ENCODE measurements at places on chromosomes 16 and 17. TPM values are rescaled to one million over a fixed set of nuclear protein-coding genes. Genes with fewer than 3 reads are reported as not detected.

Gene CARD14
- total RNA-seq = 0.50 TPM

Gene TLCD3B
- total RNA-seq = 3.6 TPM

Gene MARVELD3
- not detected for total RNA-seq

Gene TXNL4B
- total RNA-seq = 21.7 TPM

Gene GPR179
- not detected for total RNA-seq

Gene SLFN12
- 6.3 TPM for total RNA-seq

Gene MARCHF10
- not detected for total RNA-seq

DNA sequence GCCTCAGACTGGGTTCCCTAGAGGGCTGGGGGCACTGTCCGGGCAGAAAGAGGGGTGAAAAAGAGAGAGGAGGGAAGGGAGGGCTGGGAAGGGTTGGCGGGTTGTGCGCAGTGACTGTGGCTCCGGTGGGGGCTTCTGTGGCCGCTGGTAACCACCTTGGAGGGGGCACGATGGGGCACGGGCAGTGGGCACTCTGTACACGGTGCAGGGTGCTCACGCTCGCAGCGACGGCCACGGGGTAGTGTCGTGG is 588 bp downstream of the PLLP start:
- H3K4me3 ChIP-seq = peak overlapping the region; percentile 63
- DNase-seq = no peak
- H3K36me3 ChIP-seq = no peaks in the 10 kb centered on the region
- H3K27ac ChIP-seq = no peak overlapping the region

GRCh38 chr16:27383556-27384243 is 18.3 kb upstream of the IL21R start:
- no peak for DNase-seq
- H3K27me3 ChIP-seq = no peaks in the 10 kb centered on the region
- H3K36me3 ChIP-seq = peaks cover 5% of the 10 kb centered on the region
- peaks cover 21% of the 10 kb centered on the region for H3K4me1 ChIP-seq

DNA sequence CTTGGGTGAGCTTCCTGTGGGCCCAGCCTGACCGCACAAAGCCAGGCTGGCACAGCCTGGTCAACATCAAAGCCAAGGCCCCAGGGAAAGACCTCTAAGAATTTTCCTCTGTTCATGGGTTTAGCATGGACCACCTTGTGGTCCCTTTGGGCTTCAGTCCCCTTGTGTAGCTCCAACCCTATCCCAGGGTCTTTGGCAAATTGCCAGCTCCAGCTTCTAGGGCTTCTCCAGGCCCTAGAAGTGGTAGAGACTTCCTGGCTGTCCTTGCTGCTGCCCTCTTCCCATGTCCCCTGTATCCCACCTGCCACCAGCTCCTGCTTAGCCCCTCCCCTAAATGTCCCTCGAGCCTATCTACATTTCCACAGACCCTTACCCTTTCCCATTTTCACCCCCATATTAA is 9.7 kb upstream of the ITGA3 start:
- H3K4me1 ChIP-seq = peaks cover 15% of the 10 kb centered on the region
- DNase-seq = no peak
- H3K27me3 ChIP-seq = peaks cover 4% of the 10 kb centered on the region
- H3K27ac ChIP-seq = no peak overlapping the region

- H3K36me3 ChIP-seq = no peaks in the 10 kb centered on the region
- H3K27me3 ChIP-seq = peaks cover 11% of the 10 kb centered on the region
- no peak for DNase-seq
These were observed 33.2 kb upstream of the CRHR1 start for GRCh38 chr17:45750779-45751440.

GRCh38 chr17:8954339-8954738 is 11.2 kb downstream of the PIK3R5 start:
- H3K27ac ChIP-seq = peak overlapping the region; percentile 87
- no peaks in the 10 kb centered on the region for H3K27me3 ChIP-seq
- peaks cover 74% of the 10 kb centered on the region for H3K36me3 ChIP-seq
- peaks cover 95% of the 10 kb centered on the region for H3K4me1 ChIP-seq
- peak; percentile 87 for DNase-seq

- peaks cover 11% of the 10 kb centered on the region for H3K36me3 ChIP-seq
- H3K4me3 ChIP-seq = no peak overlapping the region
- no peaks in the 10 kb centered on the region for H3K27me3 ChIP-seq
These were observed 24.8 kb downstream of the RAD51D start for GRCh38 chr17:35094902-35095301.

GRCh38 chr16:89687092-89687940 is 827 bp downstream of the CDK10 start:
- DNase-seq = peak; percentile 36
- peaks cover 13% of the 10 kb centered on the region for H3K4me1 ChIP-seq
- peak overlapping the region; percentile 80 for H3K27ac ChIP-seq
- peaks cover 21% of the 10 kb centered on the region for H3K36me3 ChIP-seq
- H3K27me3 ChIP-seq = no peaks in the 10 kb centered on the region

DNA sequence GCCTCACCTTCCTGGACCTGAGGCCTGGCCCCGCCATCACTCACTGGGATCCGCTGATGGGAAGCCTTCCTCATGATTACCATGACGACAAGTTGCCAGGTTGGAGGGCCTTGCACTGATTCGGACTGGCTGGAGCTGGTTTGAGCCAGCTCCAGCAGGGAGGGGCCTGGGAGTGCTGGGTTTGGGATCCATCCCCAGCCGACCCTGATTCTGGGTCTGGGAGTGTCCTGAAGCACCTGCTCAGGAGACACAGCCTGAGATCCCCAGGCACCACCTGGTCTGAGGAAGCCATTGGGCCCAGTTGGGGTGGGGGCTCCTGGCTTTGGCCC is 5.9 kb upstream of the BAIAP3 start:
- DNase-seq = no peak
- peaks cover 12% of the 10 kb centered on the region for H3K36me3 ChIP-seq
- peaks cover 9% of the 10 kb centered on the region for H3K27me3 ChIP-seq
- no peak overlapping the region for H3K4me3 ChIP-seq
- H3K27ac ChIP-seq = no peak overlapping the region
- peaks cover 11% of the 10 kb centered on the region for H3K4me1 ChIP-seq

DNA sequence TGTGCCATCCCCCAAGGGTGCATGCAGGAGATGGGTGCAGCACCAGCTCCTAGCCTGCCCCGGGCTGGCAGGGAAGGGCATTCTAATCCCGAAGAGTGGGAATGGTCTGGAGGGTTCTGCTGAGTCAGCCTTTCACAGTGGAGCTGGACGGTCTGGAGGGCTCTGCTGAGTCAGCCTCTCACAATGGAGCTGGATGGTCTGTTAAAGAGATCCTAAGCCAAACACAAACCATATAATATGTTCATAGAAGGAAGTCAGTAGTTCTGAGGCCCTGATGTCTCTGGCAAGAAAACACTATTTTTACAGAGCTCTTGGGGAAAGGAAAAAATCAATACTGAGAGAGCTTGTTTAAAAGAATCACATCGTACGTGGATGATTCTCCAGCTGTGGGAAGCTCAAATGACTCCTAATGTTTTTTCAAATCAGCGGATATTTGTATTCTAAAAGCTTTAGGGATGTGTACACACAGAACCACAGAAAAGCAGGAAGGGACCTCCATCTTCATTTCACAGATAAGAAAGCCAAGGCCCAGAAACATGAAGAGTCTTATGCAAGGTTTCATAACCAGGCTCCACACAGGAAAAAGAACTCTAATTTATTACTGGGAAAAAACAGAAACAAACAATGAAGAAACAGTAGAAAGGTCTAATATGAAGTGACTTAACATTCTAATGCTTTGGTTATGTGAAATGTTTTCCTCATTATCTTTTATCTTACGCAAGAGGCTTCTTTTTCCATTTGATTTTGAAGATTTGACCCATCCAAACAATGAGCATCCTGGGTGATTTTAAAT is 176.3 kb downstream of the VPS53 start:
- H3K4me1 ChIP-seq = peaks cover 8% of the 10 kb centered on the region
- peaks cover 36% of the 10 kb centered on the region for H3K36me3 ChIP-seq
- DNase-seq = no peak

DNA sequence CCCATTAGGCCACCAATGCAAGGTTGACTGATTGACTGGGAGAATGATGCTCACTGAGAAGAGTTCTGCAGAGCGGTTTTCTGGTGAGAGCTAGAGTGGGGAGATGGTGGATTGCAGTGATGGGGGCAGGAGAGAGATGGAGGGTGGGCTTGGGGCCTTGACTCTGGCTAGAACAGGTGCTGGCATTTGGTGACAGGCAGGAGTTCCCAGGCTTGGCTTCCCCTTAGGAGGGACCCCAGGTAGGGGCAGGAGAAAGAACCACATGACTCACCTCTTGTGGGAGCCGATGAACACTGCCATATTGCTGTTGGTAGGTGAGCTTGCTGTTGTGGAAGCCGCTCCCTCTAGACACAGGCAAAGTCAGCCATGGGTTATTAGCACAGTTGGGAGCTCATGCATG is 8.0 kb downstream of the CD300LB start:
- H3K4me3 ChIP-seq = no peak overlapping the region
- H3K27me3 ChIP-seq = peaks cover 24% of the 10 kb centered on the region

DNA sequence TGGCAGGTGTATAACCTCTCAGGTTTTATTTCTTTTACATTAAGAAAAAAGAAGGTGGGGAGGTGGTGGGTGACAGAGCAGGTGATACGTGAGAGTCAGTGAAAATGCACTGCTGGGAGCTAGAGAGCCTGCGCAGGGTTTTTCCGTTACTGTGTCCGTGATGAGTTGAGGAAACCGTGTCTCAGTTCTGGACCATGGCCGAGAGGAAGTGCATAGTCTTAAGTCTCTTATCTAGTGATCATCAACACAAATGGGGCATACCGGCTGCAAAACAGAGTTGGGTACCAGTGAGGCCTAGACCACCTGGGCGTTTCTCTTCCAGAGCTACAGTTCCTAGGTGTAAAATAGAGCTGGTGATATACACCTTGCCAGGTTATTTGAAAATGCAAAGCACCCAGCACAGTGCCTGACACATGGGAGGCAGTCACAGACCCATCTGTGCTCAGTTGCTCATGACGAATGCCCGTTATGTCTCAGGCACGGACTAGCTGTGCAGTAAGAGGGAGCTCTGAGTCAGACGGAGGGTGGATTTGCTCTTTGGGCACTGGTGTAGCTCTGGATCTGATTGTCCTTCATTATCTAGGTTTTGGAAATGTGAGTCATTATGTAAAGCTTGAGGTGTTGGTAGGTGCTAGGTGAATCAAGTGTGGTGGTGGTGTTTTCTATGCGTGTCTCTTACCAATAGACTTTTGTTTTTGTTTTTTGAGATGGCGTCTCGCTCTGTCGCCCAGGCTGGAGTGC is 60.9 kb downstream of the RPTOR start:
- no peak overlapping the region for H3K4me3 ChIP-seq
- H3K36me3 ChIP-seq = peaks cover 10% of the 10 kb centered on the region
- no peaks in the 10 kb centered on the region for H3K27me3 ChIP-seq
- H3K4me1 ChIP-seq = peaks cover 71% of the 10 kb centered on the region

- no peak overlapping the region for H3K27ac ChIP-seq
- H3K27me3 ChIP-seq = no peaks in the 10 kb centered on the region
- H3K4me3 ChIP-seq = no peak overlapping the region
- no peak for DNase-seq
These were observed 277.9 kb upstream of the MON1B start for GRCh38 chr16:76913046-76913445.

- H3K4me3 ChIP-seq = peak overlapping the region; percentile 68
- H3K36me3 ChIP-seq = no peaks in the 10 kb centered on the region
- peak overlapping the region; percentile 71 for H3K27ac ChIP-seq
- peaks cover 2% of the 10 kb centered on the region for H3K27me3 ChIP-seq
These were observed 10.5 kb downstream of the DBNDD1 start for GRCh38 chr16:90008708-90009145.

DNA sequence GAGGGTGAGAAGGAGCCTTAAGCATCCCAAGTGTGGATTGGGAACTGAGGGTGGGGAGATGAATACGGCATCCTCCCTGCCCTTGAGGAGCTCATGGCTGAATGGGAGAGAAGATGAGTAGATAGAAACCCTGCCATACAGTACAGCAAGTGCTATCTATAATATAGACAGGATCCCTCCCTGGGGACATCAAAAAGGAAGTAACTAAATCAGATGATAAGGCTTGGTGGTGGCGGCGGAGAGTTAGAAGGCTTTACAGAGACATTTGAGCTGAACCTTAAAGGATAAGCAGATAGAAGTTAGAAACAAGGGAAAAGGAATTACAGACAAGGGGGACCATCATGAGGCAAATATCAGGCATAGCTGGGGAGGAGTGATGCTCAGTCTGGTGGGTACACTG is 67.5 kb upstream of the TMEM132E start:
- H3K27ac ChIP-seq = no peak overlapping the region
- H3K36me3 ChIP-seq = no peaks in the 10 kb centered on the region
- H3K27me3 ChIP-seq = peaks cover 15% of the 10 kb centered on the region
- no peaks in the 10 kb centered on the region for H3K4me1 ChIP-seq

DNA sequence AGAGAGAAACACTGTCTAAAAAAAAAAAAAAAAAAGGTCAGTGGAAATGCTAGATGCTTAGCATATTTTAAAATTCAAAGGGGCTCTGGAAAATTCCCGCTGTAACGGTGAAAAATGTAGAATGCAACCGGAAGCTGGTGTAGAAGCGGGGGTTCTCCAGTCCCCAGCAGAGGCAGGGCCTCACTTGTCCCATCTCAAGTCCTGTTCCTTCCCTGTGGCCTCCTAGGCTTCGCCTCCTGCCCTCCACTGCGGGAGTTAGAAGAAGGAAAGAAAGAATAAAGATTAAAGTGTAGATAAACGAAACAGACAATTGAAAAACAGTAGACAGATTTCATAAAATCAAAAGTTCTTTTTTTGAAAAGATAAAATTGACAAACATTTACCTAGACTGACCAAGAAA is 14.8 kb upstream of the ZNF287 start:
- peak overlapping the region; percentile 74 for H3K4me3 ChIP-seq
- peaks cover 26% of the 10 kb centered on the region for H3K27me3 ChIP-seq
- H3K4me1 ChIP-seq = peaks cover 11% of the 10 kb centered on the region
- H3K36me3 ChIP-seq = peaks cover 1% of the 10 kb centered on the region
- H3K27ac ChIP-seq = peak overlapping the region; percentile 80
- peak; percentile 18 for DNase-seq

DNA sequence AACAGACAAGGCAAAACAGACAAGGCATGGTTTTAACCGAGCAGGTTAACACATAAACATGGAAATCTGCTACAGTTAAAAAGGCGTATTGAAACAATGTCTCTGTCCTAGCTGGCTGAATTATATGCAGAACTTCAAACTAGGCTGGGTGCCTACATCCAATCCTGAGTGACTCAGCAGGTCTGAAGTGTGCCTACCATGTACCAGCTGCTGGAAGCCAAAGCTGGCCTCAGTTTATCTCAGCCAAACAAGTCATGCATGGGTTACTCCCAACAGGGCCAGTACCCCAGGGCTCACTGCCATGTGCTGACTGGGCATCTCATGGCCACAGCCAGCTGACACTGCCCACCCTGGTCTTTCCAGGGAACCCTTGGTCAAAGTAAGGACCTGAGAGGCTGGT is 4.0 kb downstream of the C1QBP start:
- DNase-seq = no peak
- peak overlapping the region; percentile 26 for H3K4me3 ChIP-seq
- H3K27me3 ChIP-seq = no peaks in the 10 kb centered on the region
- H3K27ac ChIP-seq = peak overlapping the region; percentile 69

GRCh38 chr16:24775455-24775854 is 46.0 kb downstream of the TNRC6A start:
- no peaks in the 10 kb centered on the region for H3K27me3 ChIP-seq
- H3K27ac ChIP-seq = peak overlapping the region; percentile 34

DNA sequence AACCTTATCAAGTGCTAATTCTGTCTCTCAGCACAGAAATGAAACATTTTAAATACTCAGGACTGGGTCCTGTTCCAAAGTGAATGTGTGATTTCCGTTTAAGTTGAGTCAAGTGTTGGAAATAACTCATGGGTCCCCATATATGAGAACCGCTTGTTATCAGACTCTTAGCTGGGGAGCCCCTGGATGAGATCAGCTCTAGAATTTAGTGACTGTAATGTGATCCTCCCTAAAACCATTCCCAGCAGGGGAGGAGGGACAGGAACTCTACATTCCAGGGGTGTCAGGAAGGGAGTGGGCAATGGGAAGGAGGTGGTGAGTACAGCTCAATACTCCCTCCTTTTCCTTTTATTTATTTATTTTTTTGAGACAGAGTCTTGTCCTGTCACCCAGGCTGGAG is 37.5 kb downstream of the OTOA start:
- H3K27ac ChIP-seq = no peak overlapping the region
- no peak overlapping the region for H3K4me3 ChIP-seq
- H3K36me3 ChIP-seq = no peaks in the 10 kb centered on the region
- DNase-seq = no peak
- H3K27me3 ChIP-seq = no peaks in the 10 kb centered on the region

Data from activated CD8-positive, alpha-beta T cell treated with anti-CD3 and anti-CD28 coated beads for 36 hours (primary cell).